Stimulated activated CD8-positive, alpha-beta memory T cell treated with anti-CD3 and anti-CD28 coated beads, Interleukin-7, amount 100 ng/mL, for 24 hours (primary cell): ENCODE measurements at places on chromosomes 13 and 19.

- no peak for DNase-seq
Observed at GRCh38 chr13:95570016-95570415, 17.5 kb downstream of the CLDN10 start.

DNA sequence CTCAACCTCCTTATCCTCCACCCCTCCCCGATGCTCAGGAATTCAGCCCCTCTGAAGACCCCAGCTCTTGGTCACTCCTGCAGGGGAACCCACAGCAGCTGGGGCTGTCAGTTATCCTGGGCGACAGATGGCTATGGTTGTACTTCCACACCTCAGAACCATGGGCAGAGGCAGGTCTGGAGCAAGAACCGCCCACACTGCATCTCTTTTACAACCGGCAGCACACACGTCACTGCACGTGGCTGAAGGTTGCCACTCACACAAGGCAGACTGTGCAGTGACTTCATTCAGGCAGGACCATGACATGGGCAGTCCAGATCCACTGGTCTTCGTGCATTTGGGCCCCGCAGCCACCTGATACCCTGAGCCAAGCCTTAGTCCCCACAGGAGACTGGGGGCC is 21.5 kb upstream of the SDHAF1 start:
- no peak for DNase-seq

GRCh38 chr19:34804115-34804514 is 31.1 kb upstream of the ZNF599 start:
- DNase-seq = no peak

DNA sequence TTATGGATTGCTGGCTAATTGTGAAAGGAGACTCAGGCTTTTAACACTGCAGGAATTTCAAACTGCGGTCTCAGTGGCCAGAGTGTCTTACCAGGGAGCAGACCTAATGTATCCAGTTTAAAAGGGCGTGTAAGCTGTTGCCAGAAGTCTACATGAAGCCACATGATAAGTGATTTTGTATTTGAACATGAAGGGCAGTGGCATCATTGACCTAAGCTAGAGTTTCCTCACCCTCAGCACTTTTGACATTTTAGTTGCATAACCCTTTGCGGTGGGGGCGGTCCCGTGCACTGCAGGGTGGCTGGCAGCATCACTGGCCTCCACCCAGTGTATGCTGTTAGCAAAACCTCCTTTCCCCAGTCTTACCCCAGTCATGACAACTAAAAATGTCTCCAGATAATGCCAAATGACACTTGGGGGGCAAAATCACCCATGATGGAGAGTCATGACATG is 23.7 kb upstream of the GPR18 start:
- no peak for DNase-seq

DNA sequence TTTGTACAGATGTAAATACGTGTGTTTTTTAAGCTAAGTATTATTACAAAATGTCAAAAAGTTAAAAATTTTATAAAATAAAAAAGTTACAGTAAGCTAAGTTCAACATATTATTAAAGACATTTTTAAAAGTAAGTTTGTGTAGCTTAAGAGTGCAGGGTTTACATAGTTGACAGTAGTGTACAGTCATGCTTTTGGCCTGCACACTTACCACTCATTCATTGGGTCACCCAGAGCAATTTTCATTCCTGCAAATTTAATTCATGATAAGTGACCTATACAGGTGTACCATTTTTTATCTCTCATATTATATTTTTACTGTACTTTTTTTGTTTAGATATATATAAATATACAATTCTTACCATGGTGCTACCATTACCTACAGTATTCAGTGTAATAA is 769.9 kb upstream of the SLITRK6 start:
- no peak for DNase-seq

DNA sequence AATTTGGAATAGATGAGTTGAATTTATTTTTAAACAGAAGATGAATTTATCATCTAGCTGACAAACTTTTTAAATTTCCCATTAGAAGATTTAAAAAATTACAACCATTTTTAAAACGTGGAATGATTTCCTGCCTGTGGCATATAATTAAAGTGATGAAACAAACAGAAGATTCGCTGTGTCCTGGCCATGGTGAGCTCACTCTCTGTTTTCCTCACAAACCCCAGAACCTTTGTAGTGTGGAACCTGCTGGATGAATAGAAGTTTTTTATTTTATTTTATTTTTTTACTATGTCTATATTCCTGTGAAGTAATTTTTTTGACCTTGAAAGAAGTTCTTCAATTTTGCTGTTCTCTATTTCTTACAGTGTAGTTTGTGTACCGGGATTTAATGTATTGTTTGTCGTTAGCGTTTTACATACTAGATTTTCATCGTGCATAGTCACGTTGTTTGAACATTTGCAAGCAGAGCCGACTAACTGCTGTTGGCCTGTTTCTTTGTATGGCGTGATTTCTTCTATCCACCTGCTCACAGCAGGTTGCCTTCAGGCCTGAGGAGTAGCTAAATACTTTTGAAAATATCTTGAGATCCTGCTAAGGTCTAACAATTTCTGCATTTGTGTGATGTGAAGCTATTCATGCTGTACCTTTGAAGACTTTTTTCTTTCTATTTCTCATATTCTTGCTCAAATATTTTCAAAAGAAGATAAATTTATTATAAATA is 149.2 kb downstream of the GGACT start:
- DNase-seq = no peak

DNA sequence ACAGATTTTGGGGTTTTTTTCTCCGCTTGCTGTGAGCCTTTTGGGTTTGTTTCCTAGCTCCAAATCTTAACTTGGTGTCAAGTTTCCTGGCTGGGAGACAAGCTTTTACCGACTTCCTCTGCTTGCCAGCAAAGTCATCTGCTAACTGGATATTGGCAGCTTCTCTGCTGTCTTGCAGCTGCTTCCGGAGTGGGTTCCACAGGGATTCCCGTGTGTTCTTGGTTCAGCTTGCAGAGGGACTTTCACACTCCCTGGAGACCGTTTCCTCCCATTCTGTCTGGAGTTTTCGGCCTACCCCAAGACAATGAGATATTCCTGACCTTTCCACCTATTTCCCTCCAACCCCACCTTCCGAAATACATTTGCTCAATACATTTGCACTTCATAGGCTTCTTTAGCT is 2.2 kb upstream of the COLGALT1 start:
- DNase-seq = no peak

GRCh38 chr19:31444931-31445330 is 95.7 kb upstream of the TSHZ3 start:
- DNase-seq = no peak

GRCh38 chr19:52474351-52475127 is 21.2 kb downstream of the ZNF578 start:
- no peak for DNase-seq

DNA sequence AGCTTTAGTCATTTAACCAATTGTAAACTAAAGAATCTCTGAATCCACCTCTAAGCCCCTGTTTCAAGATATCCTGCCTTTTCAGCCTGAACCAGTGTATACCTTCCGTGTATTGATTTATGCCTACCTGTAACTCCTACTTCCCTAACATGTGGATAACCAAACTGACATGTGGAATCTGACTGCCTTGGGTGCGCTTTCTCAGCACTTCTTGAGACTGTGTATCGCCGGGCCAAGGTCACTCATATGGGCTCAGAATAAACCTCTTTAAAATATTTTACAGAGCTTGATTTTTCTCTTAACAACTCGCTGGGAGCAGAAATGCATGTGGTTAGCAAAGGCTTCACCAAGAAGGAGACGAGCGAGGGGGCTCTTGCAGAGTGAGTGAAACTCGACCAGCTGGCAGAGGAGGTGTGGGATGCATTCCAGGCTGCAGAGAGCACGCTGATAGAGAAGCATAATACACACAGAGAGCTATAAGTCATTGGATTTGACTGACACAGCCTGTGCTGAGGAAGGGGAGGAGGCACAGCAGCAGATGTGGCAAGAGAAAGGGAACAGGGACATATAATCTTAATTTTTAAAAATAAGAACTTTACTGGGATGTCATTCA is 268.2 kb upstream of the MAB21L1 start:
- no peak for DNase-seq

DNA sequence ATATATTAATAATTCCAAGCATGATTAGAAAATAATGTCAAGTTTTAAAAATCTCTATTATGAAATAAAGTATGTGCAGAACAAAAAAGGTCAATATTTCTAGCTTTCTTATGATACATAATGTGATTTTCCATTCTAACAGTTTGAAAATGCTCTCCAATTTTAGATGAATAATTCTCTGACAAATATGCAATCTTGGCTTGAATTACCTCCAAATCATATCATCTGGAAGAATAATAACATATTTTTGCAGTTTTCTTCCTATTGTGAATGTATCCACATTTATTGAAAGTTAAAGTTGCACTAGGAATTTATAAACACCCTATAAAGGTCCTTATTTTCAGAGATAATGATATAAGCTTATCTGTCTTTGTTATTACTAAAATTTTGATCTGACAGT is 548.5 kb upstream of the SLC10A2 start:
- DNase-seq = no peak

GRCh38 chr13:75079226-75079625 is 402.7 kb downstream of the TBC1D4 start:
- DNase-seq = no peak

DNA sequence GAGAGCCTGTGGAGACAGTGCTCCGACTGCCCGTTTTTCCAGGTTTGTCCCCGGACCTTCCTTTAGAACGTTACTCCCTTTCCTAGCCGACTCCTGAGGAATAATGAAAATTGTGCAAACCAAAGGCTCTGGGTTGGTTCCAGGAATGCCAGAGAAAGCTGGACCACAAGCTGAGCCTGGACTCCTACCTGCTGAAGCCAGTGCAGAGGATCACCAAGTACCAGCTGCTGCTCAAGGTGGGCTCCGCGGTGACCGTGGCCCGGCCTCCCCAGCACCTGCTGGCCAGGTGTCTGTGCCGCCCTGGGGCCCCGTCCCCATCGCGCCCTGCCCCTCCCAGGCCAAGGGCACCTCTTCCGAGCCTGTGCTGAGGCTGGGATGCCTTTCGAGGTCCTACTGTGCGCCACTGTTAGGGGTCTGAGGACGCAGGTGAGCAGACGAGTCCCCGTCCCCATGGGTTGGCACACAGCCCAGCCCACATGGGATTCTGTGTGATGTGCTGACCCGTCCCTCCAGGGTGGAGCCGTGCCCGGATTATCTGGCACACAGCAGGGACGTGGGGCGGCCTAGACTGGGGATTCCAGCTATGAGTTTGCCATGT is 20.5 kb upstream of the F7 start:
- DNase-seq = no peak

GRCh38 chr13:39897636-39898035 is 242.2 kb downstream of the COG6 start:
- no peak for DNase-seq

DNA sequence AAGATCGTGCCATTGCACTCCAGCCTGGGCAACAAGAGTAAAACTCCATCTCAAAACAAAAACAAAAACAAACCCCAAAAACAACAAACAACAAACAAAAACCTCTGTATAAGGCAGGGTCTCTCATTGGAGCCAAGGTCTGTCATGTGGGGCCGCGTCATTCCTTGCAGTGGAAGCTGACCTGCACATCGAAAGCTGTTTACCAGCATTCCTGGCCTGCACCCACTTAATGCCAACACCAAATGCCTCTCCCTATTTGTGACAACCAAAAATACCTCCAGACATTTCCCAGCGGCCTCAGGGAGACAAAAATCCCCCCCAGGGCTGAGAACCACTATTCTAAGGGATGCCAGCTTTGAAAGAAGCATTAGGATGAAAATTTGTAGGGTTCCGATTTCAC is 1.2 kb downstream of the CPAMD8 start:
- DNase-seq = no peak

GRCh38 chr13:21348488-21349120 is 110.5 kb downstream of the ZDHHC20 start:
- DNase-seq = no peak

DNA sequence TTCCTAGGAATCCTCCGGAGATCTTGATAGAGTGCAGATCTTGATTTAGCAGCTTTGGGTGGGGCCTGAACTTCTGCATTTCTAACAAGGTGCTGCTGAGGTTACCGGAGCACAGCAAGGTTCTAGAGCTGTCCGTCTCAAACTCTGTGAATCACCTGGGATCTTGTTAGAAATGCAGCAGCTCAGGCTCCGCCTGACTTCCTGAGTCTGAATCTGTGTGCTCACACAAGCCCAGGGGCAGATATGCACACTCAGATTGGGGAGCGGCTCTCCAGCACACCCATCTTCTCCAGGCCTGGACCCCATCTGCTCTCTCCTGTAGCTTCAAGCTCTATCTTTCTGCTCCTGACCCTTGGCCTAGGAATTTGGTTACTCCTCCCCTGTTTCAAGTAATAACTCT is 3.5 kb upstream of the TEX26 start:
- DNase-seq = no peak

GRCh38 chr19:55383279-55384130 is 587 bp downstream of the TMEM238 start:
- DNase-seq = no peak

DNA sequence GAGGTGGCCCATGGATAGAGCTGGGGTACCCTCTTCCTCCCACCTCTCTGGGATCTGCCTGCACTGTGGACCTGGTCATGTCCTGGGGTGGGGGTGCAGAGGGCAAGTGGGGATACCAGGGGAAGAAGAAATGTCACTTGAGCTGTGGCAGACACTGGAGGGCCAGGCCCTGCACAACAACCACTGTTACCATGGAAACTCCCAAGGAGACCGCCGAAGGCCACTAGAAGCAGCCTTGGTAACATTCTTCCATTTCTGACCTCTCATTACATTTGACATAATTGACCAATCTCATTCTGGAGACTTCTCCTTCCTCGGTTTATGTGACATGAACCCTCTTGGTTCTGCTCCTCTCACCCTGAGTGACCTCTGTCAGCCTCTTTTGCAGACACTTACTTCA is 179.9 kb upstream of the SERP2 start:
- DNase-seq = no peak

GRCh38 chr19:51016798-51017683 is 2.5 kb downstream of the KLK10 start:
- peak; percentile 50 for DNase-seq

DNA sequence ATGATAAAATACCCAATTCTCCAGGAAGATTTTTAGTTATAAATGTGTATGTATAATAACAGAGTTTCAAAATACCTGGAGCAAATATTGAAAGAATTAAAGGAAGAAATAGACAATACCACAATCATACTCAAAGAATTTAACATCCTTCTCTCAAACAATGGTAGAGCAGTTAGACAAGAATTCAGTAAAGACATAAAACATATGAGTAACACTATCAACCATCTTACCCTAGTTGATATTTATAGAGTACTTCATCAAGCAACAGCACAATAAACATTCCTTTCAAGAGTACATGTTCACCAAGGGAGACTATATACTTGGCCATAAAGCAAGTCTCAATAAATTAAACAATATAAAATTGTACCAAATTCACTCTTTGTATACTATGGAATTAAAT is 108.4 kb downstream of the DLEU7 start:
- DNase-seq = no peak

GRCh38 chr13:102825921-102826706 is 19.7 kb upstream of the ERCC5 start:
- DNase-seq = no peak
